ENCODE measurements at places on chromosomes 4 and X.

DNA sequence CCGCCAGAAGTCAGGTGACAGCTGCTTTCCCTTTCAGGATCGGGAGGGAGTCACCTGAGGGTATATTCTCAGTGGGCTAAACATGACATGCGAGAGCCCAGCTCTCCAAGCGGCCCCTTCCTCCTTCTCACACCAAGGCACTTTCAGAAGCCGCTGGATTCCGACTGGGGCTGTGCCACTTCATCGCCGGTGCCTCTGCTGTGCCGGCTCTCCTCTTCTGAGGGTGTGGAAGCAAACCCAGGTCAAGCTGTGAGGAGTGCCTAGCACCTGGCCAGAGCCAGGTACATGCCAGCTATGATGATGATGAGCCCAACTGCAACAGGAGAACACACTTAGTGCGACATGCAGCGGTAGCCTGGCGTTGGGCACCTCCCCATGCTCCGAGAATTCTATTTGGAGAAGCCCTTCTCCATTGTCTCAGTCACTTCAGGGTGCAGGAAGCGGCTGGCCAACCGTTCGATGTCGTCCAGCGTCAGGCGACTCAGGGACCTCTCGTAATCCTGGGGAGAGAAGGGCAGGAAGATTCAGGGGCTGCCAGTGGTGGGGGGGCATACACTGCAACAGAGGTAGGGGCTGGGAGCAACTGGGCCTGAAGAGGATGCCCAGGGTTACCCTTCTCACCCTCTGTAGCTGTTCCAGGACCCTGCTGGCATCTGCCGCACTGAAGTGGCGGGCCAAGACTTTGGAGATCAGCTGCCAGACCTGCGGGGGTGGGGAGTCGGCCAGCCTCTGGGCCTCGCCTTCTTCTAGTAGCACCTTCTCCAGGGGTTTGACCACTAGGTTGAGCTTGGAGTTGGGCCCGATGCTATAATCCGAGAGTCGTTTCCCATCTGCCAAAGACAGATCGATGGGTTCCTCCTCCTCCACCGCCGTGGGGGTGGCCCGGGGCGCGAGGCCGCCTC lies 1.0 kb downstream of the UBL4A start:
- no peak for DNase-seq

DNA sequence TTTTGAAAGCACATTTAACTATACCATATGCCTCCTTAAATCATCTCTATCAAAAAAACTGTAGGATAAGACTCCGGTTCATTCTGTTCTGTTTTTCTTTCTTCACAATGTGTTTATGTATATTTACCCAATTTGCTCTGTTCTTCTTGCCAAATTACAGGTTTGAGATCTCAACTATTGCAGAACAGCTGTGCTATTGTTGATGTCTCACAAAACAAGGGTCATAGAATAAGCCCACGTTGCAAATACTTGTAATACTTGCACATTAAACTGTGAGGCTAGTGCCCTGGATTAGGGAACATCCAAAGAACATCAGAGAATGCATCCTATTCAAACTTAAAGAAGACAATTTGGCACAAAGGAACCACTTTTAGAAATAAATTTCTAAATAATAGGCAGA lies 45.4 kb downstream of the ANTXR2 start:
- no peak for DNase-seq

- DNase-seq = no peak
Measured at GRCh38 chrX:20007962-20008622, 17.2 kb upstream of the BCLAF3 start.

- no peak for DNase-seq
Measured at GRCh38 chr4:187090401-187090800, 366.7 kb upstream of the FAT1 start.

GRCh38 chr4:124435274-124435950 lies 277.1 kb downstream of the ANKRD50 start:
- DNase-seq = no peak

GRCh38 chr4:185137233-185137925 lies 5.7 kb upstream of the SLC25A4 start:
- no peak for DNase-seq

- DNase-seq = no peak
Measured at GRCh38 chr4:112181358-112182000, 36.2 kb downstream of the FAM241A start.

Measured in central memory CD4-positive, alpha-beta T cell (primary cell).